ENCODE measurements at places on chromosomes 16 and 17.

DNA sequence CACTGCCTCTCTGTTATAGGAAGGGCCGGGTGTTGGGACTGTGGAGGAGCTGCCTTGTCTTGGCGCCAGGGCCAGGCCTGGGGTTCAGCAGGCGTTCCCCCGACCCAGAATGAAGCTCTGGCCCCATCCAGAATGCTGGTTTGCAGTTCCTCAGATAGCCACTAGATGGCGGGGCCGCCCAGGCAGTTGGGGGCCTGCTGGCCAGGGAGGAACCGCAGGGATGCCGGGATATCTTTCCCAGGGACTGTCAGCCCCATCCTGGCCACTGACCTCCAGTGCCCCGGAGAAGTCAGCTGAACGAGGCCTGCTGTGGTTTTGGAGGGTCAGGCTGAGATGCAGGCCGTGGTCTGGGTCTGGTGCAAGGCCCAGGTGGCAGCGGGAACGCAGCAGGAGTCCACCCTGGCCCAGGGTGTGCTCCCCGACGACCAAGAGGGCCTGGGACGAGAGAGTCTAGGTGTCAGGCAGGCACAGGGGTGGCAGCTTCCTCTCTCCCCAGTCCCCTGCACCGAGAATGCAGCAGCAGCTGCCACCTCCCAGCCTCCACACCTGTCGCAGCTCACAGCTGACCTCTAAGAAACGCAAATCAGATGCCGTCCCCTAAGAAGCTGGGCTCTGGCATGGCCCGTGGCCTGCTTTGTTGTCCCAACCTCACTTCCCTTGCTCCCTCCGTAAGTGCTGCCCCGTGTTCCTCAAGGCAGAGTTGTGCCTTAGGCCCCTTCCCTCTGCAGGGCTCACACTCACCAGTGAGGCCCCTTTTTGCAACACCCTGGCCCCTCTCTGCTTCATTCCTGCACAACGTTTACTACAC is 51.2 kb downstream of the RMI2 start:
- DNase-seq: peak; percentile 9

GRCh38 chr17:82386255-82386831 is 14.8 kb downstream of the UTS2R start:
- DNase-seq: no peak

- no peak for DNase-seq
Observed at GRCh38 chr17:36937001-36937958, at the start of gene LHX1. TSS of gene LHX1 (plus strand) at chr17:36937475. CDS start at chr17:36938198, 723 bp downstream.

- DNase-seq: no peak
Observed at GRCh38 chr16:87040169-87041117, 276.7 kb downstream of the C16orf95 start.

GRCh38 chr17:45251931-45252330 is 10.0 kb downstream of the SPATA32 start:
- DNase-seq: no peak

- DNase-seq: no peak
Observed at GRCh38 chr16:23334950-23335349, 32.8 kb downstream of the SCNN1B start.

DNA sequence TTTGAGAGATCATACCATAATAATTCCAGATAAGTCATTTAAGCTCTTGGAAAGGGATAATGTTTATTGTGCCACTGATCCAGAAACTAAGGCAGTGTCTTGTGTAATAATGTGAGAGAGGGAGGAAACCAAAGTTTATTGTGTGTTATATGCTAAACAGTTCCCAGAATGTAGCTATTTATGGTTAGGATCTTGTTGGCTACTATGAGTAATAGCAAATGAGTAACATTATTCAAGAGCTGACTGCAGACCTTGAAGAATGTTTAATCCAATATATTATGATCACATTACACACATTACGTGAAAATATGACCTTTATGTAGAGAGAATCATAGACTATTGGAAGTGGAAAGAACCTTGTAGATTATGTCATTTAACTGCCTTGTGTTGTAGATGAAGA is 139.5 kb downstream of the BCAS3 start:
- DNase-seq: no peak

GRCh38 chr17:2885733-2886132 is 89.5 kb downstream of the RAP1GAP2 start:
- no peak for DNase-seq

Data from HS-27A (cell line).